A549 (cell line): ENCODE measurements at places on chromosomes 1 and 21. TPM values are rescaled to one million over a fixed set of nuclear protein-coding genes. Genes with fewer than 3 reads are reported as not detected.

DNA sequence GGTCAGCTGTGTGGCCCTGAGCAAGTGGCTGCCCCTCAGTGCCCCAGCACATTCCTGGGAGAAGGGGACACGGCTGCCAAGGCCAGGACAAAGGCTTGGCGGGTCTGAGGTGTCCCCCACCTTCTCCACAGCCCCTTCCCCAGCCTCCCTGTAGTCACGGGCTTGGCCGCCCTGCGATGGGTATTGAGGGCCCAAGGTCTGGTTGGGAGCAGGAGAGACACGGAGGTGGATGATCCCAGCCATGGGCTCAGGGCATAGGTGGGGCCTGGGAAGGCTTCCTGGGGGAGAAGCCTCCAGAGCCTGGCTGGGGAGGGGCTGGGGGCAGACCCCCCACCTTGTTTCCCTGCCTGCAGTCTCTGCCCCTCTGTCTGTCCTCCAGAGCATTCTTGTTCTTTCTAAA, 27.0 kb downstream of the TTC39A start:
- no peak for DNase-seq

DNA sequence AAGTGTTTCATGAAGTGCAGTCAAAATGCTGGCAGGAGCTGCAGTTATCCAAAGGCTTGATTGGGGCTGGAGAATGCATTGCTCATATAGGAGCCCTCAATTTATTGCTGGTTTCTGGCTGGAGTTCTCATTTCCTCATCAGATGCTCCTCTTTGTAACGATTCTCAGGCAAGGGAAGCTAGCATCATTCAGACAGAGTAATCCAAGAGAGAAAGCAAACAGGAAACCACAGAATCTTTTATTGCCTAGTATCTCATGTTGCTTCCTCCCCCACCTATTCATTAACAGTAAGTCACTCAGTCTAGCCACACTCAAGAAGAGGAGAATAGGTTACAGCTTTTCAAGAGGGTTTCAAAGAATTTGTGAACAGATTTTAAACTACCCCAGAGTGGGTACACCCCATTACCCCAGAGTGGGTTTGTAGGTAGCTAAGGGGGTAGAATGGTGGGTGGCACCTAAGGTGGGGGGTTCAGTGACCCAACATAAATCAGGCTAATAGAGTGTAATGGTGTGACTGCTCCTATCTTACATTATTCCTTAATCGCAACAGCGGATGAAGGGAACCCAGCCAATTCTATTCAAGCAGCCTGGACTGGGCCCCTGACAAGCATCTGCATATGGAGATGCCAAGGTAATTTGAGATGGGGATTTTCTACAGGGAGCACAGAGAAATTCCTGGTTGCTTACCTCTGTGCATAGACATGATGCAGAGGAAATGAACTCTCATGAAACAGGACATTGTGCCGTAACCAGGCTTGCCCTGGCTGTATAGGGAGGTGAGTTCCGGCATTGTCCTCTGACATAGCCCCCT, 67.1 kb downstream of the KCNJ15 start:
- DNase-seq, result peak; percentile 39

DNA sequence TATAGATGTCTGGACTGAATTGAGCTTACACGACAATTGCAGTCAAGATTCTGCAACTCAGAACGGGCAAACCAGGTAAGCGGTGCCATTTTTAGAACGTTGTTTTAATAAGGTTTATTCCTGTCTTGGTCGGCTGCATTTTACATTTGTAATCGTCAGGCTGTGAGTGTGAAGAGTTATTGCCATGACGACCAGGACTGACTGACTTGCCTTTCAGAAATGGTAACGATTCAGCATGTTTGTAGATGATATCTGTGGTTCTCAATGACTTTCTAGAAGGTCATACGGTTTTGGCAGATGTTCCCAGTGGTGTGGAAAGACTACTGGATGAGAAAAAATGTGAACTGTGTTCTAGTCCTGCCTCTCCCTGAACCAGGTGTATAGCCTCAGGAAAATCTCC, 271.3 kb upstream of the B3GALT2 start:
- no peak for DNase-seq

The SERPINC1 gene
- 0.05 to 0.13 TPM (median 0.05 TPM) in 3 replicates for polyA plus RNA-seq

The CDA gene
- 35.6 to 48.7 TPM (median 44.6 TPM) in 3 replicates for polyA plus RNA-seq
